Cerebellar cortex (tissue), 1 donor: ENCODE measurements at places on chromosomes 11 and 22.

DNA sequence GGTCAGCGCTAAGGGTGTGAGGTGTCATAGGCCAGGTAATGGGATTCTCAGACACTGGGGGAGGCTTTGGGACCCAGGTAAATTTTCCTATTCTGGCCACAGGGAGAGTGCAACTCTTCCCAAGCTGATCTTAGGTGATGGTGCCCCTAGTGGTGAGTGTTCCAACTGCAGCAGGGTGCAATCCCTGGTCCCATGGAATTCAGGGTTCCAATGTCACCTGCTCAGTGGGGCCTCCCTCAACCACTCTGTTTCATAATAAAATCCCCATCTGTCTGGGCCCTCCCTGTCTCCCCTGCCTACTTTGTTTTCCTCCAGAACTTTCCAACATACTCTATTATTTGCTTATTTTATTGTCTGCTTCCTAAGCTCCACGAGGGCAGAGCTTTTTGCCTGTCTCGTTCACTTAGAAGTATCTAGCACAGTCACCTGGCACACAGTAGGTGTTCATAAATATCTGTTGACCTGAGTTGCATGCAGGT is 2.9 kb upstream of the SGSM1 start:
- peak; percentile 71 for DNase-seq

DNA sequence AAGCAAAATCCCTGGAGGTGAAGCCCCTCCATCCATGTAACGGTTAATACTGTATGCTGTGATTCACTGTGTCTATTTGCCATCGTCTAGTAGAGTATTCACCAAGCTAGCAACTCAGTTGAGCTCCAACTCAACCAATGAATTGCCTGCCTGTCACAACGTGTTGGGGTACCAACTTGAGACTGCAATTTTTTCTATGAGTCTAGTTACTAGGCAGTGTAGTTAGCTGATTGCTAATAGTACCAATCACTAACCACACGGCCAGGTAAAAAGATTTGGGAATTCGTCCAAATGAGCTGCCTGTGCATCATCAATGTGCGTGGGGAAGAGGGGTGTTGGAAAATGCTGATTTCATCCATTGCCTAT is 1.0 kb upstream of the BTG4 start:
- DNase-seq: no peak

DNA sequence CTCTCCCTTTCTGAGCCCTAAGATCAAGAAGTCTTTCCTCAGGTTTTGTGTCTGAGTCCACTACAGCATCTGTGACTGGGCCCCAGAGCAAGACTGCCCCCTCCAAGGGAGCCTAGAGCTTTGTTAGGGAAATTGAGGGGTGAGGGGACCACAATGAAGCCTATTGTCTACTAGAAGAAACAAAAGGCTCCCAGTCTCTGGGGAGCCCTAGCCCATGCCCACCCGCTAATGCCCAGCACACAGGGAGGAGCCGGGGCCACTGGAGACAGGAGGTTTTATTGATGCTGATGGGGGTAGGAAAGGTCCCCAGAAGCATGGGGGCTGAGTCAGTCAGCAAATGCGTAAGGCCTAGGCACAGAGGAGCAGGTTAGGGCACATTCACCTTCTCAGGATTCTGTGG is 14.0 kb downstream of the RHOG start:
- no peak for DNase-seq

DNA sequence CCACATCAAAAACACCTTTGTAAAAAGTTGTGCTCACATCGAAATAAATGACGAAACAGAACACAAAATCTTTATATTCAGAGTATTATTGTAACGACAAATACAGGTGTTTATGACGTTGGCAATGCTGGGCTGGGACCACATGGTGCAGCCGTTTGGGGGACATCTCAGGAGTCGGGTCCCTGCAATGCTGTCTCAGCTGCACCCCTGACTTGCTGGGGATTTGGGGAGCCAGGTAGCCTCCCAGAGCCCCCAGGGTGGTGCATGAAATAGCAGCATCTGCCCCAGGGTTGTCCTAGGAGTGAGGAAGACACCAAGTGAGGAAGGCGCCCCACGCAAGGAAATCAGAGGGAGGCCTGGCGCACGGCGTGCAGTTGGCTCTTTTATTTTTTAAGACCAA is 1526.8 kb downstream of the BRD1 start:
- no peak for DNase-seq

- DNase-seq: no peak
Measured at GRCh38 chr22:31812977-31813605, 59.3 kb downstream of the DEPDC5 start.

GRCh38 chr11:61054927-61055562 is 47.2 kb upstream of the CD5 start:
- DNase-seq: no peak

GRCh38 chr11:126257764-126258163 is 10.9 kb downstream of the SRPRA start:
- no peak for DNase-seq

- no peak for DNase-seq
Measured at GRCh38 chr11:83118814-83119213, 38.1 kb upstream of the PCF11 start.

DNA sequence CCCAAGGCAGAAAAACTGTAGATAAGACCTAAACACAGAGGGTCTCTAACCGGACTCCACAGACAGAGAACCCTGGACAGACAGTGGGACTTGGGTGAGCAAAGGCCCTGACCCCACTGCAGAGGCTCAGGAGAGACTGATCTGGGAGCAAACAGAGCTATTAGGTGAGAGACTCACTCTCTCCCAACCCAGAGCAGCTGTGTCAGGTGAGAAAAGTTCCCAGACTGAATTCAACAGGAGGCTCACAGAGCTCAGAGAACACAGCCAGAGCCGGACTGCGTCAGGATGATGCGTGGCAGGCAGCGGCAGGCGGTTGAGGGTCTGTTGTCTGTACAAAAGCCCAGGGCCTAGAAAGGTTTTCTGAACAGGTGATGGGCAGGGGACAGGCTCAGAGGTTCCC is 5.5 kb downstream of the RFPL2 start:
- DNase-seq: no peak

DNA sequence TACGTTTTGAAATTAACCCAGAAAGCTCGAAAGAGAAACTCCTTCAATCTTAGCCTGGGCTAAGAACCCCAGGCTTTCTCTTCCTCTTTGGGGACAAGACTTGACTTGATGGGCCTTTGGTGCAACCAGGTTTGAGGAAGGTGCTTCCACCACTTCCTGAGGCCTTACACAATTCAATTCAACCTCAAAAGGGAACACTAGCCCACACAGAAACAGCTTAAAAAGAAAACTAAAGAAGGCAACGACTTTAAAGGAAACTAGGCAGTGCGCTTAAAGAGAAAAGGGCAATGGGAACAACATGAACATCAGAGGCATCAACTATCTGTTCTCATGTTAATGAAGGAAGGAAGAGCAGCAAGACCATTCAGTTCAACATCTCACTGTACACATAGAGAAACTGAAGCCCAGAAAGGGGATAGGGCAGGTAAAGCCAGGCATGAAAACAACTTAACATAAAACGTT is 24.8 kb downstream of the PAK1 start:
- DNase-seq: no peak

- DNase-seq: no peak
Measured at GRCh38 chr22:36608987-36609386, 80.0 kb upstream of the EIF3D start.

- DNase-seq: no peak
Measured at GRCh38 chr11:45523760-45524159, 141.7 kb downstream of the CHST1 start.

DNA sequence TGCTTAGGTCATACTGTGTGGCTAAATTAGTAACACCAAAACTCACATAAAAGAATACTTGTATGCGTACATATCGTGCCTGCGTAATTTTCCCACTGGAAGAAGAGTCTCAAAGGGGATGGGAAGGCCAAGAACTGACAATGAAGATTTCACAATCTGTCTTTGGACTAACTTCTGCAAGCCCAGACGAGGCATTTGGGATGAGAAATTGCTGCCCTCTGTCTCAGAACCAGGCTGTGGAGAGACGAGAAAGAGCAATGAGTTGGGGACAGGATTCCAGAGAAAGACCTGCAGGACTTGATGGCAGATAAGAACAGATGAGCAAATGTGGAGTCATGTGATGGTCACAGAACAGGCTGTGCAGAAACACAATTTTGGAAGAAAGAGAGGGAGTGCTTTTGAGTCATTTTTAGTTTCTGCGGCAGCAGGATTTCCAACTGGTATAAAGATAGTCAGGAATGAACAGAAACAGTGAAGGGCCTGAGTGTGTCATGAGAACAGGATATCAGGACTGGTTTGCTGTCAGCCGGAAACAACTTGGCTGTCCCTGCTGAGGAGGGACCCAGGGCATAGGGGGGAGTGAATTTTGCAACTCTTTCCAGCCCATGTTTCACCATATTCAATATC is 82.7 kb upstream of the CTSC start:
- DNase-seq: no peak

GRCh38 chr11:108887436-108888238 is 222.8 kb downstream of the DDX10 start:
- no peak for DNase-seq

- no peak for DNase-seq
Measured at GRCh38 chr11:36500315-36500721, 9.8 kb downstream of the TRAF6 start.

GRCh38 chr11:13963949-13964770 is 1.6 kb downstream of the SPON1 start:
- no peak for DNase-seq

DNA sequence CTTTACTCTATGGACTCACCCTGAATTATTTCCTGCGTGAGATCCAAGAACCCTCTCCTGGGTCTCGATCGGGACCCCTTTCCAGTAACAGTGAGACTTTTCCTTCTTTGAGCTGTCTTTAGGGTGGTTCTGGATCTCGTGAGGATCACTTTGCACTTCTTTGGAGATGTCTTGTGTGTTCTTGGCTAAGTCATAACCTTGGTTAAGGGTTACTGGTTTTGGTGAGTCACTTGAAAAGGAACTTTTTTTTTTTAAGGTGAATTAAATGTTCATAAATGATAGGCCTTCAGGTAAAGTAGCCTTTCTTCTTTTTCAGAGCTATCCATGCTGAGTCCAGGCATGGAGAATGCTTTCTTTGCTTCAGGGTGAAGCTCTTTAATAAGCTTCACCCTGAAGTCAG is 19.4 kb upstream of the GSTP1 start:
- DNase-seq: no peak

DNA sequence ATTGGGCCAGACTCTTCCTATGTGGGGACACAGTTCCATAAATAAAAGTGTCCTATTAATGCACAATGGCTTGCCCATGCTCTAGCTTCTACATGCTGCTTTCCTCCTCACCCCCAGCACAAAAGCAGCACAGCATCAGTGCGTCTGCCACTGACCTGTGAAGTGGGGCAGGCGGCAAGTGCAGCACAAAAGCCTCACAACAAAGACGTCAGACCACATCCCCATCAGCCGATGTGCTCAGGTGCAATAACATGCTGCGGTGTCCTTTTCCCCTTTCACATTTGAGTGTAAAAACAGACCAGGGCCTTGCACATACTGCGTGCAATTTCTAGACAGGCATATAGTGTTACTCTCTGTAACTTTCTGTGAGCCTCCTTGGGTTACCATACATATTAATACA is 12.8 kb downstream of the DKK3 start:
- no peak for DNase-seq

GRCh38 chr11:32050264-32050663 is 40.6 kb upstream of the RCN1 start:
- no peak for DNase-seq

DNA sequence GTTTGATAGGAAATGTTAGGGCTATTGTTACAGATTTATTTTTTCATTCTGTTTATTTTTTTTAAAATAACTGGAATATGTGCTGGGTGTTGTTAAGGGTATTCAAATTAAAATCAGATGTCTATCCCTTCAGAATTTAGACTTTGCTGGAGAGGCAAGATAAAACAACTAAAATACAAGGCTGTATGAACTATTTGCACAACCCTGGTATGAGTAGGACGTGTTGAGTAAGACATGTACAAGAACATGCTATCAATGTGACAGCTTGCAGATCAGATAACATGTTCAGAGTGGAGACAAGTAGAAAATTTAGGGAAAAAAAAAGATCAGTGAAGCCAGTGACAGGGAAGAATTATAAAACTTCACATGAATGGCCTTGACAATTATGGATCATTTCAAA is 853.5 kb downstream of the METTL15 start:
- DNase-seq: no peak

DNA sequence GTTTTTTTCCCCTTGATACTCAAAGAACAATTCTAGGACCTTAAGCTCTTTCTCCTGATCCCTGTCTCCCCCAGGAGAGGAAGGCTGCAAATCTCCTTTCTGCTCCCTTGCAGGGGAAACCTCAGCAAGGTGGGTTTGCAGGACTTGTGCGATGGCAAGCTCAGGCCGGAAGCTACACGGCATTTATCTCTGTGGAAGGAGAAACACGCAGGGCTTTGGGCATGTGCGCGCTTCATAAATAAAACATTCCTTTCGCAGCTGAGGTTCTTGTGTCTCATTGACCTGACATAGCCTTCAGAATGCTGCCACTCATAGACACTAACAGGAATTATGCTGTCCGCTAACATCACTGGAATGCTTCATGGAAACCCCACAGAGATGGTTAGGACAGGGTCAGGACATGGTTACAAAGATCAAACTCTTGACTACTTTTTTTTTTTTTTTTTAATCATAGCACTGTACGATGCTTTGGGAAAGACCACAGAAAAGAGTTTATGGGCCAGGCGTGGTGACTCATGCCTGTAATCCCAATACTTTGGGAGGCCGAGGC is 42.6 kb downstream of the SLN start:
- no peak for DNase-seq

DNA sequence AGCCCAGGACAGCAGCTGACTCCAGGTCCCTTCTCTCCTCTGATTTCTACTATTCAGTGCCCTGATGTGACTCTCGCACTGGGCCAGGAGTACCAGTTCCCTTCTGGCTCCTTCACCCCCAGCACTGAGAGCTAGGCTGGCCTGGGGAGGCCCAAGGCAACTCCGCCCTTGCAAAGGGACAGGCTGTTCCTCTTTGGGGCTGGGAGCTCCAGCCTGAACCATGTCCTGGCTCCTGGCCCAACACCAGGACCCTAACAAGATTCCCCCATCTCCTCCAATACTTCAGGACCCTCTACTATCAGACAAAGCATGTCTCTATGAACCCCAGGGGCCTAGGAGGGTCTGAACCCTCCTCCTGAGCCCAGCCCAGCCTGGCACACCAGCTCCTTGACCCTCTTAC is 12.5 kb downstream of the CREB3L1 start:
- DNase-seq: no peak

DNA sequence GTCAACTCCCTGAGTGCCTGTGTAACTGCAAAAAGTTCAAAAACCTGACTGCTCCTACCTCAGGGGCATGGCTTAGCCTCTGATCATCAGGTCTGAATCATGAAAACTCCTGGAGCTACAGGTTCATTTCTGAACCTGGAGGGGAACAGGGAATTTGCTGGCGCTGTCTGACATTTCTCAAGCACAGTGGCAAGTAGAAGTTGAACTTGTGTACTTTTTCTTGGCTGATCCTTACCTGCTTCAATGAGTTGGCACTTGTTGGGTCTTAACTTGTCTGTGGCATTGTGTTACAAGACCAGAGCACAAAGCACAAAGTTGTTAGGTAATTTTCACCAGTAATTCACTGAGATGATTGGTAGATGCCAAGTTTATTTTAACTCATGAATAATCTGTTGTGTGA is 3.3 kb downstream of the TMEM109 start:
- DNase-seq: peak; percentile 22

GRCh38 chr11:134250246-134250645 is 2.9 kb downstream of the THYN1 start:
- DNase-seq: no peak

GRCh38 chr11:70926543-70927201 is 325.7 kb downstream of the SHANK2 start:
- no peak for DNase-seq
